ENCODE measurements at places on chromosomes 2 and 18.

GRCh38 chr2:103159018-103159417 is 397.2 kb downstream of the TMEM182 start:
- DNase-seq: no peak

- no peak for DNase-seq
Measured at GRCh38 chr2:158042245-158042644, 59.4 kb upstream of the UPP2 start.

- DNase-seq: no peak
Measured at GRCh38 chr2:10792001-10792634, 20.5 kb downstream of the PDIA6 start.

- no peak for DNase-seq
Measured at GRCh38 chr2:113831161-113831560, 58.7 kb upstream of the ACTR3 start.

DNA sequence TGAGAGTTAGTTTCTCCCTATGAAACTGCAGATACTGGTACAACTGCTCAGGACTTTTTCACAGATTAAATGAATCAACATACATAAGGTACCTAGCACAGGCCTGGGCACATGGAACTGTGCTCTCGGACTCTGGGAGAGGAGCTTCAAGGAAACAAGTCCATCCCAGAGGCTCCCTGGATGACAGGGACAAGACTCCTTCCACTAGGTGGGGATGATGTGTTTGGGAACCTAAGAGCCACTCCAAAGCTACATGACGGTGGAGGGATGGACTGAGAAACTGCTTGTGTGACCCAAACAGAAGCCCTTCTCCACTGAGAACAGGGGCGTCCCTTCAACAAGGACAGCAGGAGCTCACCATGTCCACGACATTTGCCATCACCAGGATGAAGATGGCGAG is 37.1 kb downstream of the CENPO start:
- DNase-seq: no peak
